ENCODE measurements at places on chromosomes 1 and 21.

DNA sequence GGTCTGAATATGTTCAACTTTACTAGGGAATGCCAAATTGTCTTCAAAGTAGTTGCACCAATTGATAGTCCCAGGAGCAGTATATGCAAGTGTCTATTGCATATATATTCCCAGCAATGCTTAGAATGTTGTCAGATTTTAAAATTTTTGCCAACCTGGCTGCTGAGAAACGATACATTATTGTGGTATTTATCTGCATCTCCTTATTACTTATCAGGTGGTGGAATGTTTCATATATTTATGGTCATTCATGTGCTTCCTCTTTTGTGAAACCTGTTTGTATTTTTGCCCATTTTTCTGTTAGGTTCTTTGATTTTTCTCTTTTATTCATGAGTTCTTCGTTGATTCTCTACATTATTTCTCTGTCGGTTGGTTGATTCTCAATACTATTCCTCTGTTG lies 39.5 kb downstream of the COLGALT2 start:
- no peak for DNase-seq

DNA sequence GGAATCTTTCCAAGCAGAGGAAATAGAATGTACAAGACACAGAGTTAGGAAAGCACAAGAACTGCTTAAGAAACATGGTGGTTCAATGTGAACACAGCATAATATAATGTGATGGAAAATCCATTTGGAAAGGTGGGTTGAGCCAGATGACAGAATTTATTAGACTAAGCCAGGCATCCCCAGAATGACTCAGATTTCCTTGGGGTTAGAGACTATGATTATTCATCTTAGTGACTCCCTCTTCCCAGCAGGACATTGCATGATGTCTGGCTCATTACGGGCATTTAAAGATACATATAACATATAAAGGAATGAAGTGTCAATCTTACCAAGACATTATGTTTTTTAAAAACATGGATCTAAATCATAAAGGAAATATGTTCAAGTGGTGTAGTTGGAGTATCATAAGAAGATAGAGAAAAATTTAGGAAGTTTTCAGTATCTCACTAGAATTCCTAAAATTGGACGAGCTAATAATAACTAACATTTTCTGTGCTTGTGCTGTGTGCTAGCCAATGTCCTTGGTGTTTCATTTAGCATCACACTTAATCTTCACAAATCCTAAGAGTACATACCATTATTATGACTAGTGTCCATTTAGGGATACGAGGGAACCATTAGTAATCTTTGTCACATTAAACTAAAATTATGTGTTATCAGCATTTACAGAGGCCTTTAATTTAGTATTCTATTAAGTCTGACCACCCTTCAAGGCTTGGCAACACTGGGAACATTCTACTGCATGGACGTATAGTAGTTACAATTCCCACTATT lies 41.0 kb upstream of the ST6GALNAC5 start:
- no peak for DNase-seq

- DNase-seq = no peak
Measured at GRCh38 chr1:27087371-27088220, 67.3 kb downstream of the SLC9A1 start.

GRCh38 chr1:27455139-27455811 lies 34.7 kb downstream of the WASF2 start:
- DNase-seq = no peak

- DNase-seq = no peak
Measured at GRCh38 chr1:179448437-179449149, 82.8 kb downstream of the AXDND1 start.

- DNase-seq = no peak
Measured at GRCh38 chr1:15184436-15185241, 31.1 kb downstream of the TMEM51 start.

- DNase-seq = no peak
Measured at GRCh38 chr1:79042117-79042516, 35.6 kb upstream of the ADGRL4 start.

DNA sequence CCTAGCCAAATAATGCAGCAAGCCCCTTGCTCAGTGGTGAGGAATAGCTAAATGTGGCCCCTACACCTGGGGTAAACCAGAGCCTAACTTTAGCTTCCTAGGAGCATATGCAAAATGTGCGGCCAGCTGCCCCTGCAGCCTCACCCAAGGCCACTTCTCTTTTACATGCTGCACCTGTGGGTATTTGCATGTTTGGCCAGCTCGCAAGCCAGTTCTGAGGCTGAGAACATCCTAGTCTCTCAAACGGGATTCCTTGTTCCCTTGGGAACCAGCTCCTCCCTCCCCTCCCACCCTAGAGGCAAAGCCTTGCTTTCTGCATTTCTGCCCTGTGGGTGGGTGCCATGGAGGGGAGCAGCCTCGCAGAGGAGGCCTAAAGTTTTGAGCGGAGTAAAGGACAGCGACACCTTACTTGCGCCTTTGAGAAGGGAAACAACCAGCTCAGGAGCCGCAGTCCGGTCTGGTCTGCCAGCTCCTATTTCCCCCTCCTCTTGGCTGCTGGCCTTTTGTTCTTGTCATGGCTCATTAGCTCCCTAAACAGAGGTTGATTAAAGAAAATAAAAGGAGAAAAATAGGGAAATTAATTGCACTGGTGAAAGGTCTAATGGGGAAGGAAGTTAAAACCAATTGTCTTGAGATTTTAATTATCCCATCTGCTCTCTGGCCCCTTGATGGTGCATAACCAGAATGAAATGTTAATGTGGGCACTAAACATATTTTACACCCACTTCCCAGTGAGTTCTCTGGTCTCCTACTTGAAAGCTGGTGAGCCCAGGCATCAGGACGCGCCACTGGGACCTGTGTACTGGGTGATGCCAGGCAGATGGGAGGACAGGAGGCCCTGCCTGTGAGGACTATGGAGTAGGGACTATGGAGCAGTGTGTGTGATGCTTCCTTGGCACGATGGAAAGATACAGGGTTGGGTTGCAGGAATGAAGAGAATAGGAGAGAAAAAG lies 68.7 kb downstream of the TEX35 start:
- DNase-seq = no peak

GRCh38 chr21:21845901-21846300 lies 847.7 kb downstream of the NCAM2 start:
- DNase-seq = no peak

GRCh38 chr1:46686255-46686654 lies 14.6 kb downstream of the TEX38 start:
- no peak for DNase-seq

GRCh38 chr1:203121186-203122015 lies 6.1 kb upstream of the ADORA1 start:
- DNase-seq = no peak

DNA sequence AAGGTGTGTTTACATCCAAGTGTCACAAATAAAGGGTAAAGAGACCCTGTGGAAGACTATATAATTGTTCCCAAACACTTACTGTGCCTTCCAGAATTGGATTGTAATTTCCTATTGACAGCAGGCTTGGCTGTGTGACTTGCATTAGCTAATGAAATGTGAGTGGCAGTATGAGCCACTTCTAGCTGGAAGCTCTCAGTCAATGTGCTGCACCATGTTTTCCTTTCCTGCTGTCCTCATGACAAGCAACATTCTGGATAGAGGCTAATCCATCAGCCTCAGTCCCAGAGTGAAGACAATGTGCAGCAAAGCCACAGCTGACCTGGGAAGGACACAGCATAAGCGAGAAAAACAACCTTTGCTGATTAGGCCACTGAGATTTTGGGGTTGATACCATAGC lies 5.9 kb upstream of the FOXJ3 start:
- no peak for DNase-seq

- no peak for DNase-seq
Measured at GRCh38 chr1:67228791-67229190, 62.5 kb downstream of the IL23R start.

DNA sequence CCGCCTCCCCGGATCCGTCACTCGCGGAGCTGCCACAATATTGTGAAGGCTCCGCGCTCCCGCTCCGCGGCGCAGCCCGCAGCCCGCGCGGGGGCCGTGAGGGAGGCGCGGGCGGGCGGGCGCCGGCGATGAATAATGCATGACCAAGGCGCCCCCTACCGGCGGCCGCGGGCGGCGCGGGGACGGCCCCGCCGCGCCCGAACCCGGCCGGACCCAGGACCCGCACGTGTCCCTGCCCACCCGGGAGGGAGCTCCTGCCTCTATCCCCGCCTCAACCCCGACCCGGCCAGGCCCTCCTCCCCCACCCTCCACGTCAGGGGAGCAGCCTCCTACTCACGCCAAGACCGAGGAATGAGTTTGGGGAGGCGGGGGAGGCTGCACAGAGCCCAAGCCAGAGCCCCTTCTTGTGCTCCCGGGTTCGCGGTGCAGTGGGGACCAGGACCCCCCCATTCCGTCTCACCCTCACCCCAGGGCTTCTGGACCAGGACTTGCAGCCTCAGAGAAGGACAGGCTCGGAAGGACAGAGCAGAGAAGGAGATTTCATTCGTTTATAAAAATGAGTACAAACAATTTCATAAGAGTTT lies 70.8 kb upstream of the CASZ1 start:
- peak; percentile 48 for DNase-seq

GRCh38 chr21:32281531-32281930 lies 2.7 kb upstream of the MIS18A start:
- DNase-seq = no peak

GRCh38 chr1:207922554-207922953 lies 11.6 kb upstream of the CD34 start:
- DNase-seq = no peak

DNA sequence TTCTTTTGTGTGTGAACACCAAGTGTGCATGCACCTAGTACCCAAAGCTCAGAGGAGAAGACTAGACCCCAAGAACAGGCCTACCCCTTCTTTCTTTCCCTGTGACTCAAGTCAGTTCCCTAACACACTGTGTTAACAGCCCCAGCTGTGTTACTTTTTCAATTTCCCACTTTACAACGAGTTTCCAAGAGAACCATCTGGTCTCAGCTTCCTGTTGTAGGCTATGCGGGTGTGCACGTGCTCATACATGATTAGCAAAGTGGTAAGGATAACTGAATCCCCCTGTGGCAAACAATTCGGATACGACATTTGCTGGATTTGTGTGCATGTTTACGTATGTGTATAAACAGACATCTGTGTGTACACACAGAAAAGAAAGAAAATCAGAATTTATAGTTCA lies 17.9 kb downstream of the IFNAR2 start:
- no peak for DNase-seq

GRCh38 chr1:209391792-209392191 lies 191.7 kb upstream of the CAMK1G start:
- DNase-seq = no peak

DNA sequence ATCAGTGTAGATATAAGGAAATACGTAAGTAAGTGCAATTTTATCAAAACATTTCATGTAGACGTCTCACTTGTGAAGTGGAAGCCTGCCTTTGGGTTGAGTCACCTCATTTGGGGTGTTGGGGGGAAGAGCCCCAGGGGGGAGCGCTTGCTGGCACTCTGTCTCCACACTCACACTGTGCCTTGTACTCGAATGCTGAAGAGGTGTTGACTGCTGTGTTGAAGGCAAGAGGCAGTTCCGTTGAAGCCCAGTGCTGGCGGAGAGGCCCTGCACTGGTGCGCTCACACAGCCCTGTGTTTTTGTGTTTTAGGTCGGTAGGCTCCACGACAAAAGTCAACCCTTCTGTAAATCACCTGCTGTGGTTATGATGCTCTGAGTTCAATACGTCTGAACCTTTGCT lies 131.9 kb upstream of the COL6A1 start:
- DNase-seq = no peak

DNA sequence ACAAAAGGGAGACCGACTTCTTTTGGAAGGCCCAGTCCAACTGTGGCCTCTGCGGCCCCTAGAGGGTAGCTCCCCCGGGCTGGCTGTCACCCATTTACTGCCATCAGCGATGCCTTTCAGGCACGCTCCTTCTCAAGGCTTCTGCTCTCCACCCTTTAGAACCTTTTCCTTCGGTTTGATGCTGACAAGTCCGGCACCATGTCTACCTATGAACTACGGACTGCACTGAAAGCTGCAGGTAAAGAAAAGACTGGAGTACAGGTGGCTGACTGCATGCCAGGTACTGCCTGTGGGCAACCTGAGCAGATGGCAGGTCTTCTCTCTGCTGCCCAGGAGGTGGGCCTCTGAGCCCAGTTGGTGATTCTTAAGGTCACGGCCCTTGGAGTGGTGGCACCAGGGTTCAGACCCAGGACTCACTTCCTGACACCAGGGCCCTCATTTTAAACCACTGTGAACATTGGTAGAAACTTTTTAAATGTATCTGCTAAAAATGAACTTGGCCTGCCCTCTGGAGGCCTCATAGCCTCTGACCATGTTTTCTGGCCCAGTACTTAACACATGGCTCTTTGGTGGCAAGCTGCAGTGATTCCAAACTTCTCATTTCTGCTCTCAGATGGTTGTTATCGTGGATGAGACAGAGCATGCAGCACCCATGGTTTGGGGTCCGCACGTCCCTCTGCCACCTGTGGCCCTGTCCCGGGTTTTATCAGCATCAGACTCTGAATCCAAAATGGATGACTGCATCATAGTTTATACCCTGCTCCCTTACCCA lies 45.7 kb downstream of the CAPN9 start:
- DNase-seq = no peak

DNA sequence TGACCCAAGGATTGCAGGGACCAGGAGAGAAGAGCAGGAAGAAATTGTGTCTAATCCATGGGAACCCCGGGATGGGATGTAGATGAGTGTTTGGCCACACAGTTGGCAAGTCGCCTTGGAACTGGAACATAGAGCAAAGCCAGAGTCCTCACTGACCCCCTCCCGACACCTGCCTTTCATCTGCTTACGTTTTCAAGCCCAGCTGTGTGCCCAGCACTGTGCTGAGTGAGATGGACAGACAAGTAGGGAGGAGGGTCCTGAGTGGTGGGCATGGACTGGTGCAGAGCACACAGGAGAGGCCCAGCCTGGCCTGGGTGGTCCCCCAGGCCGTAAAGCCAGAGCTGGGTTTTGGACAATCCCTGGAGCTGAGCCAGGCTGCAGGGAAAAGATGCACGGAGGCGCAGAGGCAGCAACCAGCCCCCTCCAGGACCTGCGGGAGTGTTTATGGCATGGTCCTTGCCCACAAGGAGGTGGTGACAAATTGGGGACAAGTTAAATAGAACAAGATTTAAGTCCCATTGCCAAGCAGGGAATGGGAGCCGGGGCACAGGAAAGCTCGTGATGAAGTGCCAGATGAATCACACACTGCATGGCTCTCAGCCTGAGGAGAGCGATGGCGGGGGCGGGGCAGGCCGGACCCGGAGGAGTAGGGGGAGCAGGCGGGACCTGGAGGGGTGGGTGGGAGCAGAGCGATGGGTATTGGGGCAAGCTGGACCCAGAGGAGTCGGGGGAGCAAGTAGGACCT lies 157.8 kb upstream of the VAMP3 start:
- DNase-seq = no peak

GRCh38 chr1:165698761-165699052 lies 345 bp upstream of the ALDH9A1 start:
- no peak for DNase-seq

DNA sequence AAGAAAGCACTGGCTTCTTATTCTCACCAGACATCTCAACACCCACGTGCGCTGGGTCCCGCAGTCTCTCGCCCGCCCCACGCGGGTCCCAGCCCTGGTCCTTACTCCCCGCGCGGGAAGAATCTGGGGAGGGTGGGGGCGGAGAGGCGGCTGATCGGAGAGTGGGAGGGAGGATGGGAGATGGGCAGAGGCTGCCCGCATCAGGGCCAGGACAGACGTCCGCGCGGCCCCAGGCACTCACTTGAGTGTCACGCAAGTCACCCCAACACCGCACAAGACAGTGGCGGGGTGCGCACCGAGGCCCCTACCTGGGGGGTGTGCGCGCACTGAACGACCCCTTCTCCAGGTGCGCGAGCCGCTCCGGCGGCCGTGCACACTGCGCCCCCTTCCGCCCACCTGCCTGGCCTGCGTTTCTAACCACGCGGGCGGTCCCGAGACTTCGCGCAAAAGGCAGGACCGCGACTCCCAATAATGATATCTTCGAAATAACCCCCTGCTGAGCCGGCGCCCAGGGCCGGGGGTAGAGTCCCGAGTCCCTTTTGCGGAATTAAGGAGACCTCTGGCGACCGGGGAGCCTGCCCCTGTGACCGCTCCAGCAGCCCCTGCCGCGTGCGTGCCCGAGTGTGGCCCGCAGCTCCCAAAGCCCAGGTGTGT lies 6.0 kb upstream of the SIM2 start:
- no peak for DNase-seq
